SJCRH30 (cell line): ENCODE measurements at places on chromosomes 13 and 19.

- DNase-seq = no peak
Observed at GRCh38 chr13:59997976-59998375, 165.8 kb downstream of the DIAPH3 start.

DNA sequence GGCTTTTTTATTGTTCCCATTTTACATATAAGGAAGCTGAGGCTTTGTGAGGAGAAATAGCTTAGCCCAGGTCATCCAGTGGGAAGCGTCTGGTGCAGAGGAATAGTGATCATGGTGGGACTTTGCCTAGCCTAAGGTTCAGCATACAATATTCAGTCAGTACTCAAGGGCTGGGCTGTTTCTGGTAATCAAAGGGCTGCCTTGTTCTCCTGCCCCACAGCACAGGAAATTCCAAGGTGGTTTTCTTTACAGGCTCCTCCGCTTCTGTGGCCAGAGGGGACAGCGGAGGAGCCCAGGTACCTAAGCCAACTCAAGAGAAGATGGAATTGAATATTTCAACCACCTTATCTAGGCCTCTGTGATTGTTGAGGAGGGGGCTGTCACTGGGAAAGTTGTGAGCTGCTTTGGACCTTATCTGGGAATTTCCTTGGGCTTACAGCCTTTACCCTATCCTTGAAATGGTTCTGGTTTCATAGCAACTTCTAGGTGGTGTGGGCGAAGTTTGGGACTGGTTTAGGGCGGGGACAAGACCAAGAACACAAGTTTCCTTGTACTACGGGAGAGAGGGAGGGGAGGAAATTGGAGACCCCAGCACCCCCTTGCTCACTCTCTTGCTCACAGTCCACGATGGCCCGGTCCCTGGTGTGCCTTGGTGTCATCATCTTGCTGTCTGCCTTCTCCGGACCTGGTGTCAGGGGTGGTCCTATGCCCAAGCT lies at the start of gene MIA:
TSS of gene MIA (plus strand) at position 606 of the 716 bp plus-strand sequence. CDS start at position 628, 22 bp downstream.
- peak; percentile 44 for DNase-seq

DNA sequence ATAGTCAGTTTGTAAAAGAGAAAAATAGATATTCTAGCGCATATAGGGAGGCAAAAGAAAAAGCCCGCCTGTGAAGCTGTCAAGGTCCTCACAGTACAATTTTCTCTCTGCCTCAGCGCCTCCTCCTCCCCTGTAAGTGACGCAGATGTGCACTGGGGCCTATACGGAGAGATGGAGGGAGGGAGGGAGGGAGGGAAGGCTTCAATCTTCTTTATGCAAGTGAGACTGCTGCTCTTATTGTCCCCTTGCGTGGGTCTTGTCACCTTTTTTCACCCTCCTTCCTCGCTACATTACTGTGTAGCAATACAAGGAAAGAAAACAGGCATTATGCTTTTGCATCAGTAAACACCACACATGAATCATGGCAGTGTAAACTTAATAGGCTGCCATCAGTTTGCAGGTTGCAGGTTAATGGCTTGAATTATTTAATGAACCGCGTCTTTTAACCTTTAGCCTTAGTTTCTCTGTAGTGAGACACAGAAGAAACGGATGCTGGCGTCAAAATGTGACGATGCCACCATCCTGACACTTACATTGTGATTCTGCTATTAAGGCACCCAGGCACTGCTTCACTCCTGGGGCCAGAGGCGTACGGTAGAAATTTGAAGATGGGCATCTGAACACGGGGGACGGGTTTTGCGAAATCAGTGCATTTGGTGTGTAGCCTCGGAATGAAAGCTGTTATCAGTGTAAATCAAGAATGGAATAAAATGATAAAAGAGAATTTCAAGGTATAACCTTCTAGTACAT lies at the start of gene KLHL1:
TSS of gene KLHL1 (minus strand) at position 97 of the 750 bp plus-strand sequence. CDS start 753 bp downstream, outside the sequence.
- no peak for DNase-seq

DNA sequence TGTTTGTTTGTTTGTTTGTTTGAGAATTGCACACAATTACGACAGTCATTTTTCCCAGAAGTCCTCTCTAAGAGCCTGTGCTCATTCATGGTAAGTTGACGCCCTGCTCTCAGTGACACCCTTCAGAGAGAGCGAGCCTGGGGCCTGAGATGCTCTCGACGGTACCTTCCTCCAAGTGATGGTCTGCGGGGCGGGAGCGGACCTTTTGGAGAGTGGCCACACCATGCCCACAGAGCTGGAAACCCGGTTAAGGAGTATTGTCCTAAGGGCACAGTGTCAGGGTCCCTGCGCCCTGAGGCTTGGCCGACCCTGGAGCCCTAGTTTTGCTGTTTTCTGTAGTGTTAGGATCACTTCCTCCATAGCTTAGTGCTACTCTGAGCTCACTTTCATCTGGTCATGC lies 3.6 kb downstream of the POP4 start:
- DNase-seq = no peak

DNA sequence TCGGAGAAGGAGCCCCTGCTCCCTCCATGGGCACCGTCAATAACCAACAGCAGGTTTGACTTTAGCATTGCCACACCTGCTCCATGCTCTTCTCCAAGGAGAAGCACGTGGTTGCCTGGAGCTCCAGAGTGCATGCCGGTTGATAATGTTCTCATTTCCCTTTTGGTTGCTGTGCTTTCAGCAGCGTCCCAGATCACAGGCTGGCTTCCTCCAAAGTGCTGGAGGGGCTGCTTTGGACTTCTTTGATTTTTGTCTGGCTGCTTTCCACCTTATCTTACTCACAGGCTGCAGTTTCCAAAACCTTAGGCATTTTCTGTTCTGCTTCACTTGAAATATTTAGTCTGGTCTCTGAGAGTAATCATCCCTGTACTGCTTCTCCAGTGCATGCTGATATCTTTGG lies 123.8 kb upstream of the IRS2 start:
- no peak for DNase-seq

GRCh38 chr13:22118158-22118557 lies 447.3 kb downstream of the FGF9 start:
- no peak for DNase-seq

DNA sequence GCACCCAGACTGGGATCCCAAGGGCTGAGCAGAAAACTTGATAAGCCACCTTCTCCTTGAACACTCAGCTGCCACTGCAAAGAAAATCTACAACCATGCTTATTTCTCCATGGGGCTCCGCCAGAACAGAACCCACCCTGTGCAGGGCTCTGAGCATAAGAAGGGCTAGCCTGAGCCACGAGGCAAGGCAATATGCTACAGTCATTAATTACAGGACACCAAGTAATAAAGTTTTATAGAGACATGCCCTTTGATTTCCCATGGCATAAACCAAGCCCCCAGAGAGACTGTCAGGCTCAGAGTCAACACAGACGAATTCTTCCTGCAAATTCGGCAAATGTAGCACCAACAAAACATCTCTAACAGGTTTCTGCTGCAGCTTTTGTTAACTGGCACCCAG lies 5.7 kb downstream of the PEPD start:
- no peak for DNase-seq

DNA sequence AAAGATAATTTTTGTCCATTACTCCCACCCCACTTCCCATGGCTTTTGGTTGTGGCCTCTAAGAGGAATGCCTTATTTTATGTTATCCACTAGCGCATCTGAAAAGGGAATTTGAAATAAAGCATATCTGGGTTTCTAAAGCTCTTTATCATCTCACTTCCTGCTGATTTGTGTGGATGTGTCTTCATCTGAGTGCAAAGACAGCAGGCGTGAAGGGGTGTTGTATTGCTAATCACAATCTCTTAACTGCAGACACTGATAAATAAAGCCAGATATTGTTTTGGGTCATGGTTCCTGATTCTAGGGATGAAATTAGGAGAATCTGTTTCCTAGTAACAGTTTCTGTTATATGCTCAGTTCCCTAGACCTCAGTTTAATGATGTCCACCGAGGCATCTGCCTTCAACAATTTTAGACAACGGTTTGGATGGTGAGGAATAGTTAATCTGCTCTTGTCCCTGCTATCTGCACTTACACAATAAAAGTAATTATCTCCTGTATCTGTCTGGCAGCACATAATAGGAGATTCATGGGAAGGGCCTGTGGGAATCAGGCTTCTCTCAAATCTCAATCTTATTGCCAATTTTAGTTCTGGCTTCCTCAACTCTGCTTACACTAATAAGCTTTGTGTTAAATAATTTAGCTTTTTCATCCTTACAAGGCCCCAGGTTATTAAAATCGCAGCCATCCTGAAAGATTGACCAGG lies 517.9 kb upstream of the ATXN8OS start:
- DNase-seq = no peak

GRCh38 chr19:14769201-14769600 lies 9.2 kb downstream of the ADGRE2 start:
- DNase-seq = no peak

DNA sequence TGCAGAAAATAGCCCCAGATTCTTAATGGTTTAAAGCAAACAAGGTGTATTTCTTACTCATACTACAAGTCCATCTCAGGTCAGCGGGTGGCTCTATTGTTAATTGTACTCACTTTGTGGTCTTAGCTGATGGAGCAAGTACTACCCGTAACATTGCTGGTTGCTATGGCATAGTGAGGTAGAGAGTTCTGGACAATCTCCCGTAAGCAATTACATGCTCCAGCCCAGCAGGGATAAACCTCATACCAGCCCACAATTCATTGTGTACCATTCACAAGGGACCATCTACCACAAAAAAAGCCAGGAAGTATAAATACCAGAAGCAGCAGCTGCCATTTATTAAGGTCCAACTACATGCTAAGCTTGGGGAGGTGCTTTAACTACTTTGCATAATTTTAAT lies 167.1 kb downstream of the PCDH9 start:
- DNase-seq = peak; percentile 9

DNA sequence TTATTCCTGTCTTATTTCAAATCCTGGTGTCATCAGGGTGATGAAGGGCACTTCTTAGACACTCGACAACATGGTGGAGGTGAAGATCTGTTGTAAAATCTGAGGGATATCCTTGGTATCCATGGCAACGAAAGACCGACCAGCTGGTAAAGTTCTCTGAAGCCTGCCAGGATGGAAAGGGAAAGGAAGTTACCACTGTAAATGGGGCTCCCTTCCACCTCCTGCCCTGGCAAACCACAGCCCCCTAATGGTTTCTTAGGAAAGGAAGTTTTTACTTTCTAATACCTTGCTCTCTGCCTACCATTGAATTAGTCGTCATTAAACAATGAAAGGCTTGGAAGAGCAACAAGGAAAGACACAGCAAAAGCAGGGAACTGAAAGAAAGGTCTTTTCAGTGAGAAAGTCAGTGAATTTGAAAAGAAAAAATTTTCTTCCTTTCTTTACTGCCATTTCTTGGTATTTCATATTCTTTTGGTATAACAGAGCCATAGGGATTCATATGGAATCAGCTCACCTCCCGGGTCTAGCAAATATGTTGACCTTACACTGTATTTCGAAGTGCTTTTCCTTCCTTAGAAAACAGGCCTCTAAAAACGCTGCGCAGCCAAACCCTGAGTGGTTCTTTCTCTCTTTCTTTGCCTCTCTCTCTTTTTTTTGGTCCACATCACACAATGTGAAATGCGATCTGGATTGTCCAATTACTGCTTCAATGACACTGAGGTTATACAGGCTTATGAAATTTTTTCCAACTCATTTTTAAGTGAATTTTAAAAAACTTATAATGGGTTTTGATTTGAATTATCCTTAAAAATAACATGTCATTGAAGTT lies 111.0 kb downstream of the RGCC start:
- DNase-seq = no peak

- DNase-seq = no peak
Observed at GRCh38 chr19:51025401-51025800, 1.0 kb downstream of the KLK11 start.

GRCh38 chr19:17097593-17098126 lies 22.1 kb downstream of the MYO9B start:
- no peak for DNase-seq

DNA sequence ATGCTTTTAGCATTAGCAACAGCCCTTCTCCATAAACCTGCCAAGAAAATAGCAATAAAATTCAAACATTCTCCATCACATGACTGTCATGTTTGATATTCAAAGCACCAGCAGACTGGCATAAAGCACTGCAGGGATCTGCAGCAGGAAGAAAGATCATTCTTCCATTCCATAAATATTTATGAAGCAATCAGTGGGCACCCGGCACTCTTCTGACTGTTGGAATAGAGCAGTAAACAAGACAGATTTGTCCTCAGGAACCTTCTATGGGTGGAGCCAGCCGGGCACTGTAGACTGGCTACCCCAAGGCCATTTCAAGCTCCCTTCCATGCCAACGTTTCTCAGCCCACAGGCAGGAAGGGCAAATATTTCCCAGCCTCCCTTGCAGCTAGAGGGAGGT lies 25.5 kb downstream of the PLA2G4C start:
- no peak for DNase-seq

DNA sequence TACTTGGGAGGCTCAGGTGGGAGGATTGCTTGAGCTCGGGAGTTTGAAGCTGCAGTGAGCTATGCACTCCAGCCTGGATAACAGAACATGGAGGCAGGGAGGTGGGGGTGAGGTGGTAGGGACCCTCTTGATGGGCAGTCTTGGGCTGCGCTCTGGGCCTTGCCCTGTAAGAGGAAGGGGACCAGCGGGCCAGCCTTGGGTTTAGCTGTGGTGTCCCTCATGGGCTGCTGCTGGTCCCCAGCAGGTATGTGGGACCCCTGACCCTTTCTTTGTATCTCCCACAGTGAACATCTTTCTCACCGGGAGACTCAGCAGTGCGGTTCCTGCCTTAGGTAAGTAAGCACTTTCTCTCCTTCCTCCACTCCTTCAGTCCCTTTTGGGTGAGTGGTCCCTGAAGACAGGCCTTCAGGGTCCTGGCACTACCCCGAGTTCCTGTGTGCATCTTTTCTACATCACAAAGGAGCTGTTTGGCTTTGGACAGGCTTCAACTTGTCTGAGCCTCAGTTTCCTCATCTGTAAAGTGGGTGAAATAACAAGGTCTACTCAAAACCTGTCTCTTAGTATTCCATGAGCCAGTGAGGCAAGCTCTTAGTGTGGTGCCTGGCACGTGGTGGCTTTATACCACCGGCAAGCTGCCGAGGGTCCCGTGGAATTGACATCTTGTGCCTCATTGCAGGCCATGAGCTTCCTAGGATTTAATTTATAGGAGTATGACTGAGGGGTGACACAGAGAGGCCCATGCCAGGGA lies 2.5 kb downstream of the LRP3 start:
- no peak for DNase-seq

- no peak for DNase-seq
Observed at GRCh38 chr13:88115976-88116375, 444.8 kb downstream of the SLITRK5 start.

DNA sequence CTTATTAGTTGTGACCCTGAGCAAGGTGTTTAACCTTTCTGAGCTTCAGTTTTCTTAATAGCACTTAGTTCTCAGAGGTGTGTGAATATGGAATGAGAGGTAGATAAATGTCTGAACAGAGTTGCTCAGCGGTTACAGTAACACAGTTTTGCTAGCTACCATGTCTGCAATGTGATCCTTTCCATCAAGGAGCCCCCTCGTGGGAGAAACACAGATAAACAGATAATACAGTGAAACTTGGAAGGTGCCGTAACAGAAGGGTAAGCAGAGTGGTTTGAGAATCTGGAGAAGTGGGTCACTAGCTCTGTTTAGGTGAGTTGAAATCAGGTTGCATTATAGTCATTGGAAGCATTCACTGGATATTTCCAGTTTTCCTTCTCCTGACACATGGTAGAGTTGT lies 38.9 kb downstream of the IRS2 start:
- no peak for DNase-seq

- peak; percentile 81 for DNase-seq
Observed at GRCh38 chr19:13154911-13155471, 4.8 kb downstream of the IER2 start.

GRCh38 chr13:95547531-95548167 lies 4.9 kb upstream of the CLDN10 start:
- no peak for DNase-seq
